Right cardiac atrium (tissue), 5 donors: ENCODE measurements at places on chromosomes 1 and 21. TPM values are rescaled to one million over a fixed set of nuclear protein-coding genes. Genes with fewer than 3 reads are reported as not detected.

GRCh38 chr1:10667861-10668761, 128.3 kb downstream of the CASZ1 start:
- DNase-seq, result no peak

The CDCA8 gene
- total RNA-seq, result 0.68 TPM

DNA sequence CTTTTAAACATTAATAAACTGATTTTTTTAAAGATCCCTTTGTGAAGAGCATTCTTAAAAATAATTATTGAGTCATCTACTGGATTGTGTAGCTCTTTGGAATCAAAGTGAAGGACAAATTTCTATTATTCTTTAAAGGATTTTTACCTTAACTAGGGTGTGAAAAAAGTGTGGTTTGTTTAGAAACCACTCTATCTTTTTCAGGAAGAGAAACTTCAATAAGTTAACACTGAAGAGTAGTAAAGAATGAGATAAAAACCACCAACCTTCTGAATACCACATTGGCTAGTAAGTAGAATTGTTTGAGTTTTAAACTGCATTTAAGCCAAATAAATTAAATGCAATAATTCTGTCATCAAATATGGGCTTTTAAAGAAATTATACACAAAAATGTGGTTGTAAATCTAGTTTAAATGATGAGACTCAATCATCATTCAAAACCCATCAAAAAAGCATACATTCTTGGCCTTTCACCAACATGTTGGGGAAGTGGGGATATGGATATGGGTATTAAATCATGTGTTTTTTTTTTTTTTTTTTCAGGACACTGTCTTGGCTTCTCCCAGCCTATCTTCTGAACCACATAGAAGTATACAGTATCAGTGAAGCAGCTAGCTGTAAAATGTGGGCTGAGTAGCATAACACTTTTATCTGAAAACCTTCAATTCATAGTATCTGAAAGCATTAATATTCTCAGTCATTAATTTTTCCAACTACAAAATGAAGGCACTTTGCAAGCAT, 4.8 kb downstream of the S1PR1 start:
- no peak for DNase-seq

- DNase-seq, result no peak
Observed at GRCh38 chr1:156444407-156445001, 56.1 kb downstream of the MEF2D start.

The LCE1B gene
- not detected for total RNA-seq

DNA sequence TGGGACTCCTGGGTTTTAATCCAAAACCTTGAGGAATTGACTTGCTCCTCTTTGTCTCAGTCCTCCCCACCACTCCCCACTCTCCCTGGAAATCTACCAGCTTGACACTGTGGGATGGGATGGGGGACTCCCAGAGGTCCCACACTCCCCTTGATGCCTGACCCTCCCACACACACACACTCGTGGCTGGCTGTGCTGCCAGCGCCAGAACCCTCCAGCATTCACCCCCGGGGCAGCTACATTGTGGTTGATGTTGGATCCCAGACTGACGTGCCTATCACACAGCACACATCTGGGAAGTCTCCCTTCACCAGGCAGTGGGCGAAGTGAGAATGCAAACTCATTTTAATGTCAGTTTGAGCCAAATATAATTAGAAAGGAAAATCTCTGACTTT, 10.0 kb downstream of the KIRREL1 start:
- DNase-seq, result no peak

The FAM78B gene
- 3.9 TPM for total RNA-seq

- DNase-seq, result peak; percentile 24
Observed at GRCh38 chr1:204565617-204566582, 49.7 kb downstream of the MDM4 start.

- peak; percentile 97 for DNase-seq
Observed at GRCh38 chr1:50968158-50968820, 1.8 kb upstream of the CDKN2C start.

DNA sequence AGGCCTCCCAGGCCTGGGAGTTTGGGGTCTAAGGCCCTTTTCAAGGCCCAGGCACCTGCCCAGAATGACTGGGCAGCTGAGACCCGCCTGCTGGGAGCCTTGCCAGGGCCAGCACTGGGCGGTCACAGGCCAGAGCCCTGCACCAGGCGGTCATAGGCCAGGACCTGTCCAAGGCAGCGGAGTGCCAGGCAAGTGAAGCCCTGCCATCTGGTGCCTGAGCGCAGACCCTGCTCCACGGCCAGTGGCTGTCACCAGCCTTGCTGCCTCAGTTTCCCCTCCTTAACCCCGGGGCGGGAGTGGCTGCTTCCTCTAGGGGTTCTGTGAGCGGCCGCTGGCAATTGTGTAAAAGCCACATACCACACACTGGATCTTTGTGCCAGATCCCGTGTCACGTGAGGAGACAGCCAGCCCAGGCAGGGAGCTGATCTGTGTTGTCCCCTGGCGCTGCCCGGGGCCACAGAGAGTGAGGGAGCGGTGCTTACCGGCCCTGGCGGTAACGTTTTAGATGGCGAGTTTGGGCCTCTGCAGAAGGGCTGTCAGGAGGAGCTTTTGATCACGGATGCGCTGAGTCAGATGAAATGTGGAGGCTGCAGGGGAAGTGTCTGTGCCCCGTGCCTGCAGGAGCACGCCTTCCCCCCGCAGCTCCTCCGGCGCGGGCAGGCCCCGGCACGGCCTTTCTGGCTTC, 4.6 kb downstream of the COL18A1 start:
- peak; percentile 72 for DNase-seq

The DFFA gene
- total RNA-seq, result 31.3 TPM

The ESPN gene
- total RNA-seq, result 1.1 TPM

GRCh38 chr1:246128494-246129069, 378.5 kb downstream of the SMYD3 start:
- no peak for DNase-seq

The OPRD1 gene
- total RNA-seq, result not detected

GRCh38 chr1:204046346-204046745, 26.6 kb upstream of the SOX13 start:
- DNase-seq, result no peak

- DNase-seq, result no peak
Observed at GRCh38 chr1:14668538-14668937, 70.1 kb downstream of the KAZN start.

DNA sequence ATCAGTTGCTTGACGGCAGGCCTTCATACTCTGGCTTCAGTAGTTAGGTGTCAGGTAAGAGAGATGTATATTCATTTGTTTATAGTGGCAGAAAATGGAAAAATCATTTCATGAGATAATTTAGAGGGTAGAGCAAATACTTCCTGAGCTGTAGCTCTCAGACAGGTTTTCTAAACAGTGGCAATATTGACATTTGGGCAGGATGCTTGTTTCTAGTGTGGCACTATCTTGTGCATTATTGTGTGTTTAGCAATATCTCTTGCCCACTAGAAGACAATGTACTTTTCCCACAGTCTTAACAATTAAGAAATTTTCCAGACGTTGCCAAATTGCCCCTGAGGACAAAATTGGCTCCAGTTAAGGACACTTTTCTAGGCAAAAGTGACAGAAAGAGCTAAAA, 1143.1 kb downstream of the PLA2G4A start:
- DNase-seq, result no peak

DNA sequence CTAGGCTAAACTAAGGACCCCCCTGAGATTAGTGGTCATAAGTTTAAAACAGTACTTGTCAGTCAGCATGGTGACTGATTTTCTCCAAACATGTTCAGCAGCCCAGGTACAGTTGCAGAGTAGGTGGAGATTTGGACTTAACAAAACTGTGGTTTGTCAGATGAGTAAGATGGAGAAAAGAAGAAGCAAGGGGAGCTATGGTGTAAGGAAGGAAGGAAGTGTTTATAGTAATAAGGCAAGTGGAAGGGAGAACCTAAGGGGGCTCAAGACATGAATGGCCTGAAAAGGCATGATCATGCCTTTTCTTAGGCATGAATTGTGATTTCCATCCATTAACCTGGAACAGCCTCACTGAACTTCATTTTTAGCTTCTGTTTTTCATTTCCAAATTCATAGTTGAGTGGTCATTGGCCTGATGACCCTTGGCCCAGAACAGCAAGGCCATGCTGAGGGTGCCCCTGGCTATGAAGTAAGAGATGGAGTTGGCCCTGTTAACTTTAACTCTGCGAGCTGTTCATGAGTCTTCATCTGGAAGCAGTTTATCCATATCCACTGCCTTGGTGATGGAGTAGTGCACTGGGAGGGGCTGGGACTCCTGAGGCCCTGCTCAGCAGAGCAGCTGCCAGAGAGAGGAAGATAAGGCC, 60.7 kb downstream of the LRRC8D start:
- no peak for DNase-seq

DNA sequence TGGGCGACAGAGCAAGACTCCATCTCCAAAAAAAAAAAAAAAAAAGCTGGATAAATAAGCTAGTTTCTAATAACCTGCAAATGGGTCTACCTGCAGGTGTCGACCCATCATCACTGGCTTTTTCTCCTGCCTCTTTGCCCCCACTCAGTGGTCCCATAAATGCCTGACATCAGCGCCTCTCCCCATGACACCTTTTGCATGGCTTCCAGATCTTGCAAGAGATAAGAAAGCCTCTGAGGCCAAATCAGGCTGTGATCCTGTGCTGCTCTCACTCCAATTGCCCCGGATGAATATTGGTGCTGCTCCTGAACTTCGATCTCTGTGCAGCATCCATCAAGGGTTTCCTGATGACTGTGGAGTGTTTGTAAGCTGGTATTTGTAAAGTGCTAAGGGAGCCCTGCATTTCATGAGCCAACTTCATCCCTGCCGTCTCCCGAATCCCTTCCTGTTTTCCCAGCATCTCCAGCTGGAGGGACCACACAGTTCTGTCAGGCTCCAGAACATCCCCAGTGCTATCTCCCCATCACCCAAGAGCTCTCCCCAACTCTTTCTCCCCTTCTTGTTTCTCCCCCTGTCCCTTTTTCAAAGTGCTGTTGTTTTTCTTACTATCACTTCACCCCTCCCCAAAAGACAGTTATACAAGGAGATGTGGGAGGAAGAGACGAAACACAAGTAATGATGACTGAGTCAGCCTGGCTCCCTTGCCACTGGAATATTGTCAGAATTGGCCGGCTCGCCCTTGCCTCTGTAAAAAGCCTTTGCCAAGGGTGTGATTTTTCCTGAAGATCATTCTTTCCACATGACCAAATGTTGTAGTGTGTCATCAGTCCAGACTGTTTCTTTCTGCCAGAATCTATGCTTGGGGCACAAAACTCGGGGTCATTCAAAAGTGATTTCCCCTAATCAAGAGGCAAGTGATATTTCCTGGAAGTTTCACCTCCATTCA, 2.8 kb upstream of the EFHD2 start:
- no peak for DNase-seq

DNA sequence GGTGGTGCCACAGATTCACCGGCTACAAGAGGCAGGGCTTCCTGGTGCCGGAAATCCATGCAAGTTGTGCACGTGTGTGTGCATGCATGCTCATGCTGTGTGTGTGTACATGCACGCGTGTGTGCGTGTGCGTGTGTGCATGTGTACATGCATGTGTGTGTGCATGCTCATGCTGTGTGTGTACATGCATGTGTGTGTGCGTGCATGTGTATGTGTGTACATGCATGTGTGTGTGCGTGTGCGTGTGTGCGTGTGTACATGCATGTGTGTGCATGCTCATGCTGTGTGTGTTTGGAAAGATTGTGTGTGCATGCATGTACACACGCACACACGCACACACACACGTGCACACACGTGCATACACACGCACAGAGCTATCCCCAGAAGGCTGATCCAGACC, 48.9 kb downstream of the PRDM16 start:
- DNase-seq, result no peak

DNA sequence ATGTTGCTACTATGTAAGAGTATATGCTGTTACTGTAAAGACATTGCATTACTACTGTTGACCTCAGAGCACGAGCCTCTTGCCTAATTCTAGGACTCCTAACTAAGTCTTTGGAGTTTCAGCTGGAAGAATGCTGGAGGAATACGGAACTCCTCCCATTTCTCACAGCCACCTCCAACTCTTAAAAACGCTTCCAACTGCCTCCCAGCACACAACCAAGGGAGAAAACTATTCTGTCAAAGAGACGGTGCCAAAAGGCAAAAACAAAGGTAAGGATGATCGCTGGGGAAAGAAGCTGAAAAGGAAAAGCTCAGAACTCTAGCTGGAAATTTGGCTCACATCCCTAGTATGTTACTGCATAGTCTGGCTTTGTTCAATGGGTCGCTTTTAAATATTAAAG, at the start of gene FMO2:
Gene FMO2, plus strand, starts transcription at position 210 of the 400 bp plus-strand sequence. CDS start 414 bp downstream, outside the sequence.
- DNase-seq, result no peak

- DNase-seq, result no peak
Observed at GRCh38 chr1:15956150-15956549, 19.8 kb downstream of the ZBTB17 start.

GRCh38 chr1:57518496-57518895, 94.6 kb upstream of the DAB1 start:
- no peak for DNase-seq

DNA sequence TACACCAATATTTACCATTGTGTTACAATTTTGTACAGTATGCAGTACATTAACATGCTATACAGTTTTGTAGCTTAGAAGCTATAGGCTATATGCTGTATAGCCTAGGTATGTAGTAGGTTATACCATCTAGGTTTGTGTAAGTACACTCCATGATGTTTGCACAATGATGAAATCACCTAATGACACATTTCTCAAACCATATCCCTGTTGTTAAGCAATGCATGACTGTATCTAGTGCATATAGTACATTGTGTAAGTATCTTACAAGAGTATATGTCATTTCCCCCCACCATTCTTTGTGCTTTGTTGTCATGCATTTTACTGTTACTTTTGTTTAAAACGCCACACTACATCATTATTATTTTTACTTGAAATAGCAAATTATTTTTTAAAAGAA, 65.7 kb upstream of the RNF11 start:
- no peak for DNase-seq

DNA sequence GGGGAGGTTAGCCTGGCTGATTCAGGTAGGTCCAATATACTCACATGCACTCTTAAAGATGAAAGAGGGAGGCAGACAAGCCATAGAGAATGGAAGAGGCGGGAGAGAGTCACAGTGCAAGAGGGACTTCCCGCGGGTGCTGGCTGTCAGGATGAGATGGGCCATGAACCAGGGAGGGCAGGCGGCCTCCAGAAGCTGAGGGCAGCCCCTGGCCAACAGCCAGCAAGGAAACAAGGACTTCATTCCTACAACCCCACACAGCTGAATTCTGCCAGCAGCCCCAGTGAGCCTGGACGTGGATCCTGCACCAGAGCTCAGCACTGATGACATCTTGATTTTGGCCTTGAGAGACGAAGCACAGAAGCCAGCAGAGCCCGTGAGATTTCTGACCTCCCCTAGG, 15.1 kb upstream of the B3GALT5 start:
- no peak for DNase-seq

- DNase-seq, result no peak
Observed at GRCh38 chr1:178472531-178472930, 24.2 kb downstream of the CLEC20A start.

The SPOCD1 gene
- 0.17 TPM for total RNA-seq
